ENCODE measurements at places on chromosomes 11 and 22.

DNA sequence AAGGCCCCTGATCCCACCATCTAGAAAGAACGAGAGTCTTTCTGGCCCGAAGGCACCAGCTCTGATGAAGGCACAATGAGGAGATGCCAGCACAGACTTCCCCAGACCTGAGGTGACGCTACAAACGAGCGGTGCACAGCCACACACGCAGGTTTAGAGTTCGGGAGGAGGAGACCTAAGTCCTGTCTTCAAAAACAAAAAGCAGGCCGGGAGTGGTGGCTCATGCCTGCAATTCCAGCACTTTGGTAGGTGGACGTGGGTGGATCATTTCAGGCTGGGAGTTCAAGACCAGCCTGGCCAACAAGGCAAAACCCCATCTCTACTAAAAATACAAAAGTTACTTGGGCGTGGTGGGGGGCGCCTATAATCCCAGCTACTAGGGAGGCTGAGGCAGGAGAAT is 9.5 kb downstream of the LTO1 start:
- DNase-seq = no peak

DNA sequence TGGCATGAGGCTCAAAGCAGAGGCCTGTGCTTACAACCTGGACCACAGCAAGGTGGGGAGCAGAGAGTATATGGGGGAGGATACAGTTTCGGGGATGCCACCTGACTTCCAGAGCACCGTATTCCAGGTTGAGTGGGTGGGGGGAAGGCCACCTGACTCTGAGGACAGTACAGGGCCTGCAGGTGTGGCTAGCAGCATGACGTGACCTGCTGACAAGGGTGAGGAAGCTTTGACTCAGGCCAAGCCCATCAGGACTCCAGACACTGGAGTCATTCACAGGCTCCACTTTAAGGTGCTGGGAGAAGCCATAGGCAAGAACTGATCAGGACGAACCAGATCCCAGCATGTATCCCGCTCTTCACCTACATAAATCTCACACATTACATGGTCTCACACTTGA is 34.6 kb upstream of the CRTAM start:
- no peak for DNase-seq

- no peak for DNase-seq
These were observed 93.8 kb upstream of the FGF3 start for GRCh38 chr11:69912911-69913451.

DNA sequence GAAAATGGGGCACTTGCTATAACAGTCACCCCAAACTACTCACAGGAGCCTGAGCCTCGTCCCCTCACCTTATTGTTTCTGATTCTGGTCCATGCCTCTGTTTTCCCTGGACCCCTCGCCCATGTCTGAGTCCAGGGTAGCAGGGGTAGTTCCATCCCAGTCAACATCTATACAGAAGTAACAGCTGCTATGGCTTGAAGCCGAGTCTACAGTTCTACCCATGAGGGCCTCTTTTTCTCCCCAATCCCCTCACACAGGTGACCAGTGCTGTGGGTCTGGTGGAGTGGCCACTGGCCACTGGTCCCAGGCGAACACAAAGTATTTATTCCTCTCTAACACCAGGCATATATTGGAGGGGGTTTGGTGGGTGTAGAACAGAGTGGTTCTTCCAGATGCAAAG is 116.4 kb downstream of the ZNF280B start:
- no peak for DNase-seq

DNA sequence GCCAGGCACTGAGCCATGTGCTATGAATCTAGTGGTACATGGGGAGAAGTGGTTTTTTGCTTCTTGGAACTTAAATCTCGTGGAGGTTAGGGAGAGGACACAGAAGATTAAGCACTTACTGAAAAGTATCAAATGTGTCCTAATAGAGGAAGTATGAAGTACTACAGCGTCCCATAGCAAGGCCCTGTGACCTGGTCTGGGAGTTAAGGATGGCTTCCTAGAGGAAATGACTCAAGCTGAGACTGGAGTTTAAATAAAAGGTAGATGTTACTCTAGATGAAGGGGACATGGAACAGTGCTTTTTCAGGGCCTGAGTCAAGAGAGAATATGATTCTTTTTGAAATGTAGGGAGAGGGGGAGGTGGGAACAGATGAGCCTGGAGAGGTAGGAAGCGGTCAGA is 202.9 kb downstream of the GRIK4 start:
- no peak for DNase-seq

GRCh38 chr11:77244277-77245027 is 57.0 kb downstream of the GDPD4 start:
- no peak for DNase-seq

- DNase-seq = no peak
These were observed 28.6 kb downstream of the LRP5 start for GRCh38 chr11:68340784-68341556.

GRCh38 chr11:58567889-58568512 is 7.7 kb downstream of the LPXN start:
- peak; percentile 45 for DNase-seq

GRCh38 chr11:117929916-117930570 is 841 bp upstream of the TMPRSS13 start:
- DNase-seq = no peak

DNA sequence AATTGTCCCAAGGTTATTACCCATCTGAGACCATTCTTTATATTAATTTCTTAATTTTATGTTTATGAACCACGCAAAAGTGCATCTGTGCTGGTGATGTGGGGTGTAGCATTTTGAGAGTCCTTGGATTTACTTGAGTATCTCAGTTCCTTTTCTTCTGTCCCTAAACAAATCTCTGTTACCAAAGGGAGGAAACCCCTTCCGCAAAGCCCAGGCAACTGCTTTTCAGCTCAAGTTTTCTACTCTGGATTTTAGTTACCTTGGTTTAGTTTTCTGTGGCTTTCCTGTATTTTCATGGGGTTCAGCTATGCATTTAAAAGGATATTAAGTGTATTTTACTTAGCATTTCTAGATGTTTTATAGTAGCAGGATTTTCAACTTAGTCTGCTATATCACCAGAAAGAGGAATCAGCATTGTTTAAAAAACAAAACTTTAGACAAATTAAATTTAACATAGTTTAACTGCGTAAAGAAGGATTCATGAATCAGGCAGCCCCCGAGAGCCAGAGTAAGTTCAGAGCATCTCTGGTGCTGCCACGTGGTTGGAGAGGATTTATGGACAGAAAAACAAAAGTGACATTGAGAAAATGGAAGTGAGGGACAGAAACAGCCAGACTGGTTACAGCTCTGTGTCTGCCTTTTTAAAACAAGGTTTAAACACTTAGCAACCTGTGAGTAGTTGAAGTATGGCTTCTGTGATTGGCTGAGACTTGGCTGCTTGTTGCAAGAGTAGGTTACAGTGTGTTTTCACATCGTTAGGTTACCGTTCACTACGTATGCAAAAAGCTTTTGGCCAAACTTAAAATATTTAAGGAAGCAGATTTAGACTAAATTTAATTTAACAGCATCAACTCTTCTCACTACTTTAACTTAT is 9.6 kb downstream of the ADM start:
- DNase-seq = no peak

DNA sequence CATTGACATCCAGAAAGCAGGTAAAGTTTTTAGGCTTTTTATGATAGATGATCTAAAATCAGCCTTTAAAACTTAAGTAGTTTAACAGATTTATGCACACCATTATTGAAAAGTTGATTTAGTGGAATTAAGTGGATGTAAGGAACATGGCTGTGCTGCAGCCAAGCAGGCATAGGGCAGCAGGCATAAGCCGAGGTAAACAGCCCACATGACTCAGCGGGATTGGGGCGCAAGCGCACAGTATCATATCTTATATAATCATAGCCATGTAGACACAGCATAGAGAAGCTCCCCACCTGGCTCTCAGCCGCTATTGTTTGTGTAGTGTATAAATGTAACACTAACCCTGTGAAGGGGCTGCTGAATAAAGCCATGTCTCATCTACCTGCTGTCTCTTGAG is 157.5 kb downstream of the WNT11 start:
- peak; percentile 37 for DNase-seq

DNA sequence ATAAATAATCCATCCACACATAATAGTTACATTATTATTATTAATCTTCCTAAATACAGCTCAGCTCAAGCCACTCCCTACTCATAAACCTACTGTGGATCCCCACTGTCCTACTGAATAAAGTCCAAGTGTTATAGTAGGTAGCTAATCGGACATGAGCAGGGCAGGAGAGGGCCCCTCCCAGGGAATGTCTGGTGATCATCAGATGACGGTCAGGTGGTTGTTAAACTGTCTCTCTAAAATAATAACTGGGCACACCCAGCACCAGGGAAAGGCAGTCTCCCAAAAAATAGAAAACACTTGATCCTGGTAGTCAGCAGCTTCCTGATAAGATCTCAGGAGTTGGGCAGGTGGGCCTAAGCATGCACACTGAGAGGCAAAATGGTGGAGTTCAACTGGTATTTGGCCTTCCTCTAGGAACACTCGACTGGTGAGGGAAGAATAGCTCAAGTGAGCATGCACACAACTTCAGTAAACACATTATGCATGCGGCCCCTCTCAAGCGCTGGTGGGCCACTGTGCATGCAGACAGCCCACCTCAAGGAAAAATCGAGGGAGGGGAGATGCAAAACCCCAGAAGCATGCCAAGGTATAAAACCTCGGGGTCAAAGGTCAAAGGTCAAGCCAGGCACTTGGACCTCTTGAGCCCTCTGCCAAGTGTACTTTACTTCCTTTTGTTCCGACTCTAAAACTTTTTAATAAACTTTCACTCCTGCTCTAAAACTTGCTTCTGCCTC is 65.0 kb downstream of the LRRC32 start:
- DNase-seq = no peak

- no peak for DNase-seq
These were observed 95.5 kb downstream of the RRM1 start for GRCh38 chr11:4190098-4190497.

DNA sequence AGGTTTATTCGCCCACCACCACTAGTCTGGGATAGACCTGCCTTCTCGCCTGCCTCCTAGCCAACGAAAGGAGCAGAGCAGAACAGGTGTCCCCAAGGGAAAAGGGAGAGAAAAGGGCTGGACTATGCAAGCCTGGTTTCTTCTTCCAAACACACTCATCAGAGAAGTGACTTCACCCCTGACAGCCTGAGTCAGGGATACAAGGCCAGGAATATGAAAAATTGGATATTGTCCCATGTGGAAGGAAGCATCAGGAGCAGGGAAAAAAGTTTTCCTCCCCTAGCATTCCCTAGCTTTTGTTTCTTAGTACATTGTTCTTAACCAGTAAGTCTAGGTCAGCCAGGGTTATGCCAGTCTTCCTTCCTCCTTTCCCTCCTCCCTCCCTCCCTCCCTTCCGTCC is 56.9 kb upstream of the TNRC6B start:
- no peak for DNase-seq

DNA sequence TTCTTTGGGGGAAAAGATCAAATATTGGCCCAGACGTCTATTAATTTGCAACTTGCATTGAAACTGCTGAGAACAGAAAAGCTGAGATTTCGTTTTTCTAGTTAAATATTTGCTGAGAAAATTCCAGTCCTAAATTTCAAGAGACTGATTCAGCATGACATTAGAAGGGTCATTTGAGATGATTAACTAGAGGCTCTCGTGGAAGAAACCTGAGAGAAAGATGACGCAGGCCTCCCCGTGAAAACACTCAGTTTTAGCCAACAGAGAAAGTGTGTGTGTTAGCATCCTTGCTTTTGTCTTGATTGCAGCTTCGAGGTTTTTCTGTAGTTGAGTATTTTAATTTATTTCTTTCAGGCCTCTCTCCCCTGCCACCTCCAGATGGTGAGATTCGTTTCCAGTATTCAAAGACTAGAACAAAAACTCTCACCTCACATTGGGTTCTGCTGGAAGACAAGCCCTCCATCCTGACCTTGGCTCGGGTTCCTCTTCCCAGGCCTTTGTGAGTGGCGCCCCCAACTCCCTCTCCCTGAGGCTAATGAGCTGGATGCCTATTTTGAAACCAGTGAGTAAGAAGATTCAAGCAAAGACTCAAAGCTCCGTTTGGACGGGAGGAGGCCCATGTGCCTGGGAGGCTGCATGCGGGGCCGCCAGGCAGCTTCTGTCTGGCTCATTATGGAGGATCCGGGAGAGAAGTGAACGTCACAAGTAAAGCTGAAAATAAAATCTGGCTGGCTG is 52.4 kb downstream of the CELSR1 start:
- peak; percentile 68 for DNase-seq

- DNase-seq = no peak
These were observed 111.5 kb downstream of the PKNOX2 start for GRCh38 chr11:125275905-125276618.

DNA sequence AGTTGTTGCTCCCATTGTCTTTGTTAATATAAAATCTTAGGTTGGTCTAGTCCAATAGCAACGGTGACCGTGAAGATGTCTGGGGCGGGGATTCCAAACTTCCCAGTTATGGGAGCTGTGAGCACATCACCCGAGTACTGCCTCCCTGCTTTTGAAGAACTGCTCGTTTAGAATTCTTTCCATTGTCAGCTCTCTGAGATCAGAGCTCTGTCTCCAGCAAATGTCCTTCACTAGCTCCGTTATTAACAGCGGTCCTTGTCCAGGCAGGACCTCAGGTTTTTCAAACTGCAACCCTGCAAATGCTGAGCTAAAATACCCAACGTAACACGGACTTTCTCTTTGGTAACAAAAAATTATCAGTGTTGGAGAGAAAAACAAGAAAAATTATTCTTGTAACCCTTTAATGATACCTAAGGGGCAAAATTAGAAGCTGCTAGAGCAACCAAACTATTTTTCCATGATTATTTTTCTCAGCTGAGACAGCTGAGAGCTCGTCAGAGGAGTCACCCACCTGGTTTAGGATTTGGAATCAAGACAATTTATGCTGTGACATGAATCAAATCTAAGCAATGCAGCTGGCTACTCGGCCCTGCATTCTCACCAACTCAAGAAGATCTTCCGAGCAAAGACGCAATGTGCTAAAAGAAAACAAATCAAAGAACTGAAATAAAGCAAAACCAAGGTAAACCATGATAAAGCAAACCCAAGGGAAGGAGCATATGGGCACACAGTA is 15.1 kb upstream of the EFCAB6 start:
- DNase-seq = peak; percentile 4

GRCh38 chr11:121123496-121124069 is 22.5 kb downstream of the TECTA start:
- no peak for DNase-seq

DNA sequence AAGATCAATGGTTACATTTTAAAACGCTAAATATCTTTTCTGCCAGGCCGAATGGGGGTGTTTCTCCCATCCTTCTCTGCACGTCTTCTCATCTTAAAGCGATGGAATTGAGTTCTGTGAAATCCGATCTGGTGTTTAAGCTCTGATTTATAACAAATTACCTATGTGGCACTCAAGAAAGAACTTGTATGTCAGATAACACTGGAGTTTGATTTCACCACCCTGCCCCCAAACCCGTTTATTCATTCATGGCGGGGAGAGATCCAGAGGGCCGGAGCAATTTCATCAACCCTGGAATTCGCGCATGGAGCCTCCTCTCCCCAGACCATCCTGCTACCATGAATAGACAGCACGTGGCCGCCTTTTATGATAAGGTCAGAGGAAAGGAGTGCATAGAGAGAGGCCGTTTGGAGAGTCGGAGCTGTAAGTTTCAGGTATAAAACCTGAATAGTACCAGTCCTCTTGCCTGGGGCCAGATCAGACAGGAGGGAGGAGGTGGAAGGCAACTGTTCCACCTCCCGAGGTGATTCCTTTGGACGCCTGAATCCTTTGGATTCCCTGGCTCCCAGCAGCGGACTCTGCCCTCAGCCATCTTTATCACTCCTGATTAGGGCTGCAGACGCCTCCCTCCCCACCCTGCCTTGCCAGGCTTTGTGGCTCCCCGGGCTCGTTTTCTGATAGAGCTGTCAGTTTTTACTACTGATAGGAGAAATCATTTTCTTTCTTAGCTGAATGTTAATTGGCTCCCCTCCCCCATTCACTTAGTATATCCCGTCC is 27.3 kb upstream of the NFAM1 start:
- no peak for DNase-seq
